ENCODE measurements at places on chromosomes 16 and 17. TPM values are rescaled to one million over a fixed set of nuclear protein-coding genes. Genes with fewer than 3 reads are reported as not detected.

The KRTAP4-3 gene
- total RNA-seq: not detected

The ARL6IP1 gene
- total RNA-seq: 310 TPM

DNA sequence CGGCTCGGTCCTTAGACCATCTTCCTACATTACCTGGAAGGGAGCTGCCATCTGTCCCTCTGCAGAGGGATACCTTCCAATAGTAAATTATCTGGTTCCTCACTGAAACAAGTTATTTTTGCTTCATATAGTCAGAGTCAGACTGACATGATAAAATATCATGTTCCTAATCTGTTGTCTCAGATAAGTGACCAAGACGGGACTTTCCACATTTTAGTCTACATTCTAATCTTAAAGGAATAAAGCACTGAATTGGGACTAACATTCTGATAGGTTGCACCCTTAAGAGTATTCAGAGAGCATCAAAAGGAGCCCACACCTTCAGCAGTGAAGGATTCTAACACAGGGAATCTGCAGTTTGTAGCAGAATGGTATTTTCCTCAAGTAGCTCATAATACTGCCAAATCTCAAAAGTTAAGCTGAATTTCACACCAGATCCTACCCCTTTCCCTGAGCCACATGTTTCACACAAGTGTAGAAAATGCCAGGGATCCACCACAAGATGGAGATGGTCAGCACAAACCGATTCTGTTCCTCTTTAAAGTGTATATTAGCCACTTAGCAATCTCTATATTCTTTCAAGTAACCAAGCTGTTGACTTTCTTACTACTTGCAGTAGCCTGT is 13.4 kb downstream of the GINS2 start:
- peaks cover 35% of the 10 kb centered on the region for H3K36me3 ChIP-seq
- H3K4me1 ChIP-seq: no peaks in the 10 kb centered on the region
- H3K27ac ChIP-seq: no peak overlapping the region
- no peaks in the 10 kb centered on the region for H3K27me3 ChIP-seq
- no peak overlapping the region for H3K4me3 ChIP-seq

- no peak for DNase-seq
- no peaks in the 10 kb centered on the region for H3K27me3 ChIP-seq
- H3K4me3 ChIP-seq: no peak overlapping the region
- H3K27ac ChIP-seq: no peak overlapping the region
- no peaks in the 10 kb centered on the region for H3K36me3 ChIP-seq
Observed at GRCh38 chr17:1793447-1793806, 31.6 kb downstream of the SERPINF1 start.

DNA sequence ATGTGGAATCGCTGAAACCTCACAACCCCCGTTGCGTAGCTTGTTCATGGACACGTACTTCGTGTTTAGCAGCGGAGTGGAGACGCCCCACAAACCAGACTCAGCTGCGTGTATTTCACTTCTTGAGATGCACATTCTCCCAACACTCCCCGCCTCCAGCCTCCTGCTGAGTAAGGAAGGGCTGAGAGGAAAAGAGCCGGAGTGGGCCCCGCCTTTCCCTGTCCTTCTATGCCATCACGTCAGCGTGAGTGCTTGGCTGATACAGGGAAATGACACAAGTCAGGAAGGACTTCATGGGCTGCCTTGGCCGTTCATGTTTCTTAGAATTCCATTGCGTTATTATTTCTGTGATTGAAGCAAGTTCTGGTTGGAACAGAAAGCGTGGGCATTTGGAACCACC is 68.6 kb upstream of the CBX4 start:
- no peak for DNase-seq
- H3K27me3 ChIP-seq: peaks cover 15% of the 10 kb centered on the region
- H3K4me3 ChIP-seq: no peak overlapping the region
- H3K36me3 ChIP-seq: no peaks in the 10 kb centered on the region
- H3K27ac ChIP-seq: no peak overlapping the region

DNA sequence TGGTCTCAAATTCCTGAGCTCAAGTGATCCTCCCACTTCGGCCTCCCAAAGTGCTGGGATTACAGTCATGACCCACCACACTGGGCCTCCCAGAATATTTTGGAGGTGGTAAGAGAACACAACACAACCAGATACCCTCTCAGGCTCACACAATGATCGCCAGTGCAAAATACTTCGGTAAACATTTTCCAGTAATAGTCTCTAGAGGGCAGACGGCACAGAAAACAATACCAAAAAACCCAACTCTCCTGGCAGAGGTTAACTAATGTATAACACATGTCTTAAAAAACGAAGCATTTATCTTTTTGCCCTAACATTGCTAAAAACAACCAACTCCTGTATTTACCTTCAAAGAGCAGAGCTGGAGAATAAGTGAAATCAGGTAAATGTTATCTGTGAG is 10.5 kb downstream of the NUFIP2 start:
- no peaks in the 10 kb centered on the region for H3K27me3 ChIP-seq
- H3K4me3 ChIP-seq: no peak overlapping the region
- H3K27ac ChIP-seq: no peak overlapping the region

- no peak for DNase-seq
- no peak overlapping the region for H3K27ac ChIP-seq
- H3K4me3 ChIP-seq: no peak overlapping the region
- no peaks in the 10 kb centered on the region for H3K36me3 ChIP-seq
- no peaks in the 10 kb centered on the region for H3K4me1 ChIP-seq
Observed at GRCh38 chr16:10181196-10182162, 749 bp downstream of the GRIN2A start.

GRCh38 chr17:63240106-63240505 is 206.0 kb downstream of the CYB561 start:
- H3K36me3 ChIP-seq: no peaks in the 10 kb centered on the region
- H3K27ac ChIP-seq: no peak overlapping the region
- H3K4me3 ChIP-seq: no peak overlapping the region
- H3K27me3 ChIP-seq: no peaks in the 10 kb centered on the region
- no peaks in the 10 kb centered on the region for H3K4me1 ChIP-seq

GRCh38 chr17:29592850-29593551 is at the start of gene ANKRD13B:
ANKRD13B (plus strand) TSS chr17:29593132; CDS start chr17:29593622, 490 bp downstream.
- H3K4me1 ChIP-seq: peaks cover 18% of the 10 kb centered on the region
- DNase-seq: peak; percentile 78

- no peaks in the 10 kb centered on the region for H3K36me3 ChIP-seq
- H3K27ac ChIP-seq: no peak overlapping the region
- H3K4me3 ChIP-seq: no peak overlapping the region
- no peaks in the 10 kb centered on the region for H3K4me1 ChIP-seq
- DNase-seq: no peak
Observed at GRCh38 chr17:34820248-34820801, 140.9 kb downstream of the CCT6B start.

Data from SJCRH30 (cell line).